HepG2 (cell line): ENCODE measurements at places on chromosomes 2 and 18. TPM values are rescaled to one million over a fixed set of nuclear protein-coding genes. Genes with fewer than 3 reads are reported as not detected.

EFHD1 gene
- polyA plus RNA-seq, result 0.24 TPM in 1 of 2 replicates, not detected in the other

NFU1 gene
- polyA plus RNA-seq, result 28.1 and 39.1 TPM in 2 replicates

TCF4 gene
- not detected in 2 replicates for polyA plus RNA-seq

CHRNG gene
- not detected in 2 replicates for polyA plus RNA-seq

GRHL1 gene
- 9.3 and 13.5 TPM in 2 replicates for polyA plus RNA-seq

RAB27B gene
- polyA plus RNA-seq, result not detected in 2 replicates

ARHGAP15 gene
- polyA plus RNA-seq, result 0.04 TPM in 1 of 2 replicates, not detected in the other

NUP35 gene
- 14.8 and 16.9 TPM in 2 replicates for polyA plus RNA-seq

LOXHD1 gene
- not detected in 2 replicates for polyA plus RNA-seq

GEN1 gene
- polyA plus RNA-seq, result 5.1 and 9.9 TPM in 2 replicates

MYO1B gene
- polyA plus RNA-seq, result 29.5 and 36.9 TPM in 2 replicates
